K562 (cell line): ENCODE measurements at places on chromosomes 1 and 21. TPM values are rescaled to one million over a fixed set of nuclear protein-coding genes. Genes with fewer than 3 reads are reported as not detected.
A peak's percentile ranks its signal among the peaks of the same experiment; 100 is the strongest.

GRCh38 chr21:37462087-37462861, 95.7 kb downstream of the DYRK1A start:
- DNase-seq: no peak

GRCh38 chr1:29360768-29361167, 124.4 kb downstream of the PTPRU start:
- no peak for DNase-seq

DNA sequence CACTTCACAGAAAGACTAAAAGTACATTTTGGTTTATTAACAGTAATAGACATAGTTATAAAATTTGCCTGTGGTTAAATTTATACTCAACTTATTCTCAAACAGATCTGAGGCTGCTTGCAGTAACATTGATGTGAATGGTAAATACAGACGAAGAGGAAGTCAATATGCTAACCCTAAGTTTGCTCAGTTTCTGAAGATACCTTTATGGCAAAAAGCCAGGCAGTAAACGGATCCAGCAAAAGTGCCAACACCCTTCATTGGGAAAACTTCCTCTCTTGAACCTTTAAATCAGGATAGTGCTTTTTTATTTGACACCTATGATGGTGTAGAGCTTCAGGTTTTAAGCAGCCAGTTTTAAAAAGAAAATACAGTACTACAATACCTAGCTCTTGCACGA, 16.6 kb upstream of the CCDC181 start:
- no peak for DNase-seq

VTCN1 gene
- total RNA-seq: not detected in 2 replicates

NTMT2 gene
- not detected in 2 replicates for total RNA-seq

GRCh38 chr1:156895927-156896326, 2.4 kb downstream of the PEAR1 start:
- no peak for DNase-seq

- no peak for DNase-seq
Observed at GRCh38 chr1:95304803-95305202, 70.8 kb downstream of the RWDD3 start.

DNA sequence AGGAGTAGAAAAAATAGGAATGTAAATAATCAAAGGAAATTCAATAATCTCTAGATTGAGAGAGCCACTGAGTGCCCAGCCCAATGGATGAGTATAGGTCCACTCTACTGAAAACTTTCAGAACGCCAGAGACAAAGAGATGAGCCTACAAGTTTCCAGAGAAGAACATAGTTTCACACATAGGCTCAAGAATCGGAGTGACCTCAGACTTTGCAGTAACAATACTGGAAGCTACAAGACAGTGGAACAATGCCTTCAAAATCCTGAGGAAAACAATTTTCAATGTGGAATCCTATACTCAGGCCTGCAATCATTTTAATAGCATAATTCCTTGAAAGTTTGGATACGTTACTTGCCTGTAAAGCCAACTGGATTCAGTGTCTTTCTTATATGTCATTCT, 11.0 kb downstream of the GJA4 start:
- DNase-seq: no peak

B3GALT5 gene
- total RNA-seq: 0.02 and 0.09 TPM in 2 replicates

DNA sequence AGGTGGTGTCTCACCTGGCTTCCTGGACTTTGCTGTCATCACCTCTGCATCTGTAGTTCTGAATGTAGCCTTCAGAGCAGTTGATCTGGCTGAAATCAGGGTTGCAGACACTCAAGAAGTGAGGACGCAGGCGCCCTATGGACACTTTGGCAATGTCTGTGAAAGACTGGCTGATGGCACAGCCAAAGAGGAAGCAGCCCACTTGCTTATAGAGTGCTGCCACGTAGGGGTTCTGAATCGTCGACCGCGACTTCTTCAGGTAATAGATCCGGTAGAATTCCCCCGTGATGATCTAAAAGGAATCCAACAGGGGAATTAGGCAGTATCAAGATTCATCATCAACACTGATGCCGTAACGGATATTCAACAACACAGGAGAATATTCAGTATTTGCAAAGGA, 55.1 kb downstream of the PLPP3 start:
- DNase-seq: no peak

DNA sequence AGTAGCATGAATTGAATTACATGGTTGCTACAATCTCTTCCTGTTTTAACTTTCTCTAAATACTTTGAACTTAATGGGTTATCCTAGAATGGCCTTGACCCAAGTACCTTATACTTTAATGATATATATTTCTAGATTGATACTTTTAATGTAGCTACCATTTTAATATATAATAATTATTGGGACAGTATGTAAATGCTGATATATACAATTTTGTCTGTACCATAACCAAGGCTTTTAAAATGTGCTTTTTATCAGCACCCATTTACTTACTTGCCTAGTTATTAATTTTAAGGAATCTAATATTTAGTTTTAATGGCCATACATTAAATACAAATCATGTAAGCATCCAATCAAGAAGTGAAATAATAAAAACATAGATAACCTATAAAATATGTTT, 13.4 kb downstream of the HIPK1 start:
- no peak for DNase-seq

GRCh38 chr1:18852501-18852900, 7.0 kb downstream of the TAS1R2 start:
- no peak for DNase-seq

DNA sequence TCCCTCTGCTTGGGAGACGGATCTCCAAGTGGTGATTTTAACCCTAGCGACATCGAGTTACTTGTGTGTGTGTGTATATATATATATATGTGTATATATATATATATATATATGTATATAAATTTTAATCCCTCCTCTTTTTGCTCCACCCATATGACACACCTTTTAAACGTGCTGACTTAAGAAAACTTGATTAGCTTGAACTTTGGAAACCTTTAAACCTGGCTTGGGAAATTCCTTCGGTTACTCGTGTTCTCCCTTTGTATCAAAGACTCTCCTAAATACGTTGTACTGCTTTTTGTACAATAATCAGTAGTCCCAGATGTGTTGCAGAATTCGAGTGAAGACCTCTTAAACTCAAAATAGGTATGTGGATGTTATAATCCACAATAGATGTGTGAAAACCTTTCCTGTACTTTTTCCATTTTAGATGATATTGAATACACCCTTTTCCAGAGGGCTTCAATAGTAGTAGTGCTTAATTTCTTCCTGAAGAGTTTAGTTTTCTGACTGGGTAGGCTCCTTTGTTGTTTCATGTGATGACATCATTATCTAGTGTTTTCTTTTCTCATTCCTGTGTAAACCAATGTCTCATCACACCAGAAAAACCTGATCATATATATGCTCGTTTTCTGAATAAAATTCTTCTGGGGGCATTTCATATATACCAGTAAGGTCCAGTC, 1.4 kb downstream of the RNF11 start:
- no peak for DNase-seq

TNFRSF8 gene
- 38.4 and 40.2 TPM in 2 replicates for total RNA-seq

ELAPOR1 gene
- total RNA-seq: 0.20 and 0.38 TPM in 2 replicates

- no peak for DNase-seq
Observed at GRCh38 chr1:199173356-199173755, 534.5 kb downstream of the PTPRC start.

DNA sequence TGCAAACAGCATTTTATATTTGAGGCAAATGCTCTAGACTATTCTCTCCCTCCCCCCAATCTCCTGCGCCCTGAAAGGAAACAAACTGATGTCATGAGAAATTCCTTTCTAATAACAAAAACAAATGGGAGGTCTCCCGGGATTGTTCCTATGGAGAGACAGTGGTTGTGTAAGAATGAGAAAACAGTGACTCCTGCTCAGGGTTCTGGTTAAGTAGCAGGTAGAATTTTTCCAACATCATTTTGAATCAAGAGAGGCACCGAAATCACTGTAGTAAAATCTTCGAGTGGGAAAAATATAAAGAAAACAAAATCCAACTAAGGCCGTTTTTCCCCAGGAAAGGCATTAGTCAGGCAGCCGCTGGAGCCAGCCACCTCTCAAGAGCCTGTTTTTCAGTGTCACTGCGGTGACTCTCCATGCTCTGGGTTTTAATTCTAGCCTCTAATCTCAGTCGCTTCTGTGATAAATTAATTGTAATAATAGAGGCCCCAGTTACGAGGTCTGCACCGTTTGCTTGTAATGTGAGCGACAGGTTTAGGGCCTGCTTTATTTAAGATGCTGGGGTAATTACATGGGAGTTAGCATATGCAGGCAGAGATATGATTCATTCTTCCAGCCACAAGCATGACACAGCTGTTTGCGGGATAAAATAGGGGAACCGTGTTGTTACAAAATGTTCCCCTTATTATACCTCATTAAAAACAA, 80.3 kb downstream of the RNF220 start:
- peak; percentile 78 for DNase-seq

DNA sequence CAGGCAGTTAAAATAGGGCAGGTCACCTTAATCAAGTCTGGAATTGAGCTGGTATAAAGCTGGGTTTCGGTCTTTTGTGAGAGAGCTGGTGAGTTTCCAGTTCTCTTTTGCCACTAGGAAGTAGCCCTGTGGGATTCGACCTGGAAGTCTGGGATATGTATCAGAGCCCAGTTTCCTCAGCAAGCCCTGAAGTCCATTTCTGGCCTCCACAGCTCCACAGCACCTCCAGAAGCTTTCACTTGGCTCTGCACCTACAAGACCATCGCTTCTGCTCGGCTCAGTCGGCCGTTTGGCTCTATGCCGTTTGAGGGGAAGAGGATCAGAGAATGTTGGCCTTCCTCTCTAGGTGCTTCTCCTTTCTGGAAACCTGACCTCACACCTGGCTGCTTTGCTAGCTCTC, 148.0 kb downstream of the GALNT2 start:
- DNase-seq: no peak

HSD3B1 gene
- total RNA-seq: not detected in 2 replicates

DNA sequence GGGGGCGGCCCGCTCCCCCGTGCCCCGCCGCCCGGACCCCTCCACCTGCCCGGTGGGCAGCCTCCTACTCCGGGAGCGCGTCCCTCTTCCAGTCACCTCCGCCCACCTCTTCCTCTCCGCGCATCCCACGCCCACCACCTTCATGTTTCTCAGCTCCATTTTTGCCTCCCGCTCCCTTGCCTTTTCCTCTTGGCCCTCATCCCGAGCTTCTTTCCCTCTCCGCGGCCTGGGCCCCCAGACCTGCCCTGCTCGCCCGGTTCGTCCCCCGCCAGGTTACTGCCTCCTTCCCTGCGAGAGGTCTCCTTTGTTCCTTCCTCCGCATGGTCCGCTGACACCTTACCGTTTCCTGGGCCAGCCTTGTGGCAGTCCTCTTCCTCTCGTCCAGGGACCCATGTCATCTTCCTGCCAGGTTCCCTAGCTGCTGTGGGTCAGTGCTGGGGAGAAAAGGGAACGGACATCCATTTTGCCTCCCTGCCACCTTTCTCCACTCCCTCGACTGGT, 563 bp downstream of the QSOX1 start:
- DNase-seq: peak; percentile 61

CLEC20A gene
- not detected in 2 replicates for total RNA-seq

DNA sequence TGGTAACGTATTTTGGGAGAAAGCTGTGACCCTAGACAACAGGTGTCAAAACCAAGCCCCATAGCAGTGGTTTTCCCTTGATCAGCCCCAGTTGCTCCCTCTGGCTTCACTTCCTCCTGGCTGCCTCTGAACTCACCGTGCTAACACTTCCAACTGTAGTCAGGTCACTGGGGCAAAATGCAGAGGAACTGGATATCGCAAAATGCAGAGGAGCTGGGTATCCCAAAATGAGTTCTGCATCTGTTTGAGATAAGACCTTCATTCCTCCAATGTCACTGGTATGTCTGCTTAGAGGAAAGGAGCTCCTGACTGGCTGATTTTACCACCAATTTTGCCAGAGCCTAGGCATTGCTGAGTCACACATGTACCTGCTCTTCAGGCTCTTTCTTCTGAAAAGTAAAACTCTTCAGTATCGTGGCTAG, 19.6 kb upstream of the TACSTD2 start:
- peak; percentile 49 for DNase-seq

- DNase-seq: peak; percentile 33
Observed at GRCh38 chr1:157691285-157691920, 9.2 kb downstream of the FCRL3 start.

DNA sequence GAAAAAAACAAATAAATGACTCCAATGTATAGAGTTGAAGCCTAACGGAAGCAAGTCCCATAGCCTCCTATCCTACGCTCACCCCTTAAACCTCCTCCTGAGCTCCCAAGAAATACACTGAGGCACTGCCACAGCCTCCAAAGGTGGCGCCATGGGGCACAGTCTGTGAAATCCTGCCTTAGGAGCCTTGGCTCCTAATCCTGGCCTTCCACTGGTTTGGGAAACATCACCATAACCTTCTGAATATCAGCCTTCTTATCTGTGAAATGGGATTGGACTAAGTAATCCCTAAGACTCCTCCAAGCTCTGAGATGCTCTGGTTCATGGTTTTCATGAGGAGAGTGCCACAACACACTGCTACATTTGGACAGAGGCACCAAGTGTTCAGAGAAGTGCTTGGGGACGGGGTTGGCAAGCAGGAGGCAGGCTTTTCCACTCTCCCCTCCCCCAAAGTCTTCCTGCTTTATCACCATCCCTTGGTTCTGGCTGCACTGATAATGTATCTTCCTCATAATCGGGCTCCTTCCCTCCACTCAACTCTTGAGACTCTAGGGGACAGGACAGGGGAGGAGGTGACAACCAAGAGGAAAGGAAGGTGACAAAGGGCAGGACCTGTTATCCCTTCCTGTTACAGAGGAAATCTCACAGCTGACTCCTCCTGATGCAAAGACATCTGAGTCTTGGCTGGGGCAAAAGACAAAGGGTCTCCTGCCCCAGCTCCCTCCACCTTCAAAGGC, 2.7 kb downstream of the SLAMF7 start:
- no peak for DNase-seq

CSTB gene
- total RNA-seq: 43.5 and 48.1 TPM in 2 replicates

DNA sequence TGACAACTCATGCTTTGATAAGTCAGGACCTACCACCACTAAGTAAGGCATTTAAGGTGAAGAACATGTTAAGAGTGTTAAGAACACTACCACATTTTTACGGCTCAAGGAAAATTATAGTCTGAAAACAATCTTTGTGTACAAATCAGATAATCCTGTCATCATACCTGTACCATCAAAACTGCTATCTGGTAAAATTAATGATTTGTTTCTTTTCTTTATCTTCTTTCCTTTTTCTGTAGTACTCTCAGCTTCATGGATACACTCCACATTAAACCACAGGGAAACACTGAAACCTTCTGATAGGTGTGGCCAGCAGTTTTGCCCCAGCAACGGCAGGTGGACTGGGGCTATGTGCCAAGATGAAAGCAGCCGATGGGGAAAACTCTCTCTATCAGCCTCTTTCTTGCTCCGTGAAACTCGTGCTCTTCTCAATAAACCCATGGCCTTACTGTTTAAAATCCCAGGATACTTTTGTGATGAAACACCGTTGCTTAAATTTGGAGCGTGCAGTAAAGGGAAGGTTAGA, 75.1 kb downstream of the LYST start:
- no peak for DNase-seq

GPR161 gene
- total RNA-seq: 1.2 and 1.6 TPM in 2 replicates
